ENCODE measurements at places on chromosomes 4 and X.

- no peak for DNase-seq
Measured at GRCh38 chrX:17689971-17690409, 47.3 kb upstream of the SCML1 start.

DNA sequence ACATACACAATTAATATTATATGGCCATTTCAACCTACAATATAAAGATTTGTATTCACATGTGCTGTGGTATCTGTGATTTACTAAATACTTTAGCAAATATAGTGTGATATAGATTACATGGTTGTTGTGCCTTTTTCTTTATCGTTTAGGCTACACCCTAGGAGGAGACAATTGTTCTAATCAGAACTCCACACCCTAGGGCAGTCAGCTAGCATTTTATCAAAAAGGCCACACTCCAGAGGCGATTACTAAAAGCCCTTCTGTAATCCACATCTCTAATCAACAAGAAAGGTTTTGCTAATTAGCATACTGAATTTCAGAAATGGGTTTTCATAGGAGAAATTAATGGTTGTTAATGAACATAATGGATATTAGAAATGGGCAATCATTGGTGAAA lies 319.5 kb upstream of the NOCT start:
- no peak for DNase-seq

DNA sequence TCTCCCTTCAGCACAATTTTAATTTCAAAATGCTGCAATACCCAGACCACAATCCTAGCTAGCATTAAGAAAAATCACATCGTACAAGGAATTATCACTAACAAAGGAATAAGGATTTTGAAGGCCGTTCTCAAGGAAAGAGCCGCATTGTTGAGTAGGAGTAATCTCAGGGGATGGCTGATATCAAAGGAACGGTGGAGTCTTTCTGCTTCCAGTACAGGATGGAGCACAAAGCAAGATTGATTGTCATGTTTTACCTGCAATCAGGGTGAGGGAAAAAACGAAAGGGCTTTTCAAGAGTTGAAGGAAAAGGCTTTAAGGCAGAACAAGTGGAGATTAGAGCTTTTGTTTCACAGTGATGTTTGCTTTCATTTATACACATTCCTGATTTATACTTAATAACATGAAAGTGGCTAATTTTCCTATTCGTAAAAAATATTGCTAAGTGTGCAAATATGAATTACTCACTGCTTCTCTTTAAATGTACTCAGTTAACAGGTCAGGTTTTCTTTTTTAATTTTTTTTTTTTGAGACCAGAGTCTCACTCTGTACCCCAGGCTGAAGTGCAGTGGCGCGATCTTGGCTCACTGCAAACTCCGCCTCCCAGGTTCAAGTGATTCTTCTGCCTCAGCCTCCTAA lies 207.0 kb downstream of the TRIML1 start:
- no peak for DNase-seq

DNA sequence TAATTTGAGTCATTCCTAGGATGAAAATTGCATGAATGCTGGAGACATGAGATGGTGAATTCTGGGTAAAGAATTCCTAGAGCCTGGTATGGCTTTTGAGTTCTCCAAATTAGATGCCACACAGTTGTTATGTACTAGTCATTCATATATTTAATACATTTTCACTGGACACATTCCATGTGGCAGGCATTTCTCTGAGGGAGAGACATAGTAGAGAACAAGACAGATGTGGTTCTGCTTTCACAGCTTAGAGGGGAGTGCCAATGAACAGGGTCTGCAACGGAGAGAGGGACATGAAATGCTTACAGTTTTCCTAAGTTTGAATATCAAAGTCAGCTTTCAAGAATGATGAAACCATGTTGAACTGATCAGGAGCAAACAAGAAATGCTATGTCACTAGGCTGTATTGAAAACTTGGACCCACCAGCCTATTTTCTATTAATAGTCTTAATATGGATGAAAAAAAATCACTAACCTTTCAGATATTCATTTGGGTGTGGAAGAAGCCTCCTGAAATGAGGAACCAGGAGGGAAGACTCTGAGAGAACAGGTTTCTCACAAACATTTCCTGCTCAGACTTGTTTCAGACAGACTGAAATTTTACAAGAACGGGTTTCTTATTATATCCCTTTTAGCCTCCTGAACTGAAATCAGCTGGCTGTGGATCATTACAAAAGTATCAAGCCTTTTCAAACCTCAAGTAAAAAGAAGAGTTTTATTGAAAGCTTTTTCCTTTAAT lies 276.0 kb upstream of the TET2 start:
- DNase-seq, result no peak

DNA sequence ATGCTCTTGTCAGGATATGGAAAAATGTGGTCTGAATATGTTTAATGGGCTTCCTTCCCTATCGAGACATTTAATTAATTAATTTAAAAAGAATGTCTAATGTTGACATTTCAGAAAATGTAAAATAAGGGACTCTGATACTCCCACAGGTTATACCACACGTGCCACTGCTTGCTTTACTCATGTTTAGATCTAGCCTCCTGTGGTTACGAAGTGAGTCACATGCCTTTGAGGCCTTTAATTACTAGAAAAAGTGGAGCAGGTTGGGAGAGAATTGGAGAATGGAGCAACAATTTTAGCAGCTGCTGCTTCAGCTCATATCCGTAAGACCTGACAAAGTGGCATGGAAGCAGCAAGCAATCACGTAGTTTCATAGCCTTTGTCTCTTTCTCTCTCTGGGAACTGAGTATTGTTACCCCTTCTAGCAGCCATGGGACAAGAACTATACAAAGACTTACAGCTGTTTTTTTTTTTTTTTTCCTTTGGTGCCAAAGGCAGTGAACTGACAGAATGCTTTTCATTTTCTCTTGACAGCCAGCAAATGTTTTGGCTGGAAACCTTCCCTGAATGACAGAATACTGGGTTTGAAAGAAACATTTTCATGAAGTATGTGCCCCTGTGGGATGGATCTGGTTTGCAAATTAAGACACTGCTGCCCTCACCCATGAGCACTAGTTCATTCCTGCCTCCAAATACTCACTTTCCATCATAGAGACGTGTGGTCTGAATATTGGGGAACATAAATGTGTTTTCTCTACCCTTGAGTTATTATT lies 355.1 kb upstream of the PABPC5 start:
- DNase-seq, result no peak

All from upper lobe of right lung (tissue), 1 donor.